ENCODE measurements at places on chromosomes 3 and 15.

DNA sequence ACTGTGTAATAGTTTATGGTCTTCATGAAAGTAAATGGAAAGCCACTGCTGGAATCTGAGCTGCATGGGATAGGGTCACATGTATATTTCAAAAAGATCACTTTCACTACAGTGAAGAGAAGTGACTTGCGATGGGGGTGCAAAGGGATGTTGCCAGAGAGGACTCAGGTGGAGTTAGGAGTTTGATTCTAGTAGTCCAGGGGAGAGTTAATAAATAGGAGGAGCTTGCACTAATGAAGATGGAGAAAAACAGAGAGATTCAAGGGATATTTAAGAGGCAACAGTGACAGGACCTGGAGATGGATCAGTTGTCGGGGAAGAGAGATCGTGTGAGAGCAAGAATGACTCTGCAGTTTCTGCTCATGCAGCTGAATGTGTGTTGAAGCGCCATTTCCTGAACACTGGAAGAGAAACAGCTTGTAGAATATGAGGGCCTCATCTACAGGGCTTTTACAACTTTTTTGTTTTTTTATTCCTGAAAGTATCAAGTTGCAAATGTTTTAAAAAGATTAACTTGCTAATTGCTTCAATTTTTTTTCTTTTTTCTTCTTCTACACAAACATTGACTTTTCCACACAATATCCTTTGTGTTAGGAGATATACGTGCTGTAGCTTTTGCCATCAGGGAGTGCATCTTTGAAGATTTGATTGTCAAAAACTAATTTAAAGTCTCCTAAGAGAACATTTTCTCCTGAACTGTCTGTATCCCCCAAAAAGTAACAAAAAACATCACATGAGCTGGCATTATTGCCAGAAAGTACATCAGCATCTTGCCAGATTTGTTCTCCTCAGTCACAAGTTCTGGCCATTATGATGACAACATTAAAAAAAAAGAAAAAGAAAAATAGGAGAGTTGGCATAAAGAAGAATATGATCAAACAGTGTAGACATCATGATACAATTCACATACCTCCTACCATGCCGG, 37.5 kb downstream of the SETMAR start:
- DNase-seq = no peak

GRCh38 chr3:40108643-40109042, 200.9 kb upstream of the EIF1B start:
- DNase-seq = no peak

- no peak for DNase-seq
These were observed 74.3 kb upstream of the SCN5A start for GRCh38 chr3:38723569-38724391.

DNA sequence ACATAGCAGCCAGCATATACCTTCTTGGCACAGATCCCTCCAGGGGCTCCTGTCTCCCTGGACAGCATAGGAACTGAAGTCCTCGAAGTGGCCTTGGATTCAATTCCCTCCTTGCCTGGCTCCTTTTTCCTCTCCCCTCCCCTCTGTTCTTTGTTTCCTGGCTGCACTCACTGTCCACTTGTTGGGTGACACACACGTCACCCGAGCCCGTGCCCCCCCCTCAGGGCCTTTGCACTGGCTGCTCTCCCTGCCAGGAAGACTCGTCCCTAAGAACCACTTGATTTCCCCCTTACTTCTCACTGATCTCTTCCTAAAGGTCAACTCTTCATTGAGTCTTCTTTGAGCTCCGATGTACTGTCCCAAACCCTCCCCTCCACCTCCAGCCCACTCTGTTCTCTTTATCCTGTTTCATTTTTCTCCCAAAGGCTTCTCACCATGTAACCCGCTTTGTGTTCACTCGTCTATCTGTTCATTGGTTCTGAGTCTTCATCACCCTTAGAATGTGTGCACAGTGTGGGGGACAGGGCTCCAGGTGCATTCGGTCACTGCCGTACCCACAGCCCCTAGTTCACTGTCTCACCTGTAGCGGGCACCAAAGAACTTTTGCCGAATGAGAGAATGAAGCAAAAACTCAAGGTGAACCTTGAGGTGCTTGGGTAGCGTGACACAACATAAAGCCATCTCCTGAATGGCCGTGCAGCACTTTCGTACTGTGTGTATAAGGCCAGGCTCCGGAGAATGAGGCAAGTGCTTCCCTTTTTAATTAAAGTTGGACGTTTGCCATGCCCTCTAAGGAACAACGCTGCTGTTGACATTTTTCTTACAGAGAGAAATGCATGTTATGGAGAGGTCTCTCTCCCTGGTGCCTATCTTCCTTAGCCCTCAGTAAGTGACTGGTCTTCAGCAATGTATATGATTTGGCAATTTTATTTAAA, 74.0 kb downstream of the CHRNA7 start:
- no peak for DNase-seq

DNA sequence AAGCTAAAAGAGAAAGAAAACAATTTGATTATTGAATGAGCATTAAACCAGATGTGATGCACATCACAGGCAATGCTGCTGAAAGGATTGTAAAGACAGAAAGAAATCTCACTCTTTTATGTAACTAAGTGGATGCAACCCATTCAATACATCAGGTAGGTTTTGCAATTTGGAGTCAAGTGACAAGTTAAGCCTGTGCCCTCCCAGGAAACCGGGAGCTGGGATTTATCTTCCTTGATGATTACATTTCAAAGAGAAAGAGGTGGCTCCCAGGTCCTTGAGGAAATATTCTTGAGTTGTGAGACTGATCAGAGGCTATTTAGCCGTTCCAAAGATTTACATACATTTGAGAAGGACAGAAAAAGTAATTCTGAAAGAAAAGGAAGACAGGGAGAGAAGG, 219.0 kb upstream of the PROK2 start:
- DNase-seq = no peak

DNA sequence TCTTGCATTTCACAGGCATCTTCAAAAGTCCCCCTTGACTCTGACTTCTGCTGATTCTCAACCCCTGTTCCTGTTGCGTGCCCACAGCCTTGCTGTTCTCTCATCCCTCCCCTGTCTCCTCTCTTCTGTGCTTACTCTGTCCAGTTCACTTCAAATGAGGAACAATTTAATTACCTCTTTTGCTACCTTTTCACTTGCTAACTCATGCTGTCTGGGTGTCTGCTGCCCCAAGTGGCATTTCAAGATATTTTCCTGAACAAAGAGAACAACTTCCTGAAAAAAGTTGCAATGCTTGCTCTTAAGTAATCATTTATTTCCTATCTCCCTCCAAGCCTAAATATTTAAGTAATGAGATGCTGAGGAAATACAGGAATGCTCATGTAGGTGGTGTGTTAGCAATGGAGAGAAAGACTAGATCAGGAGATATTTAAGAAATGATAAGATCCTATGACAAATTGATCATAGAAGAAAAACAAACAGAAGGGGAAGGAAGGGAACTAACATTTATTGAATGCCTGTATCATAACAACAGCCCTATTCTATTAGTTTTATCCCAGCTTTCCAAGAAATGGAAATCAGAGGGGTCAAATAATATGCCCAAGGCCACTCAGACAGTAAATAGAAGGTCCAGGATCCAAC, 42.2 kb downstream of the SV2B start:
- DNase-seq = no peak

DNA sequence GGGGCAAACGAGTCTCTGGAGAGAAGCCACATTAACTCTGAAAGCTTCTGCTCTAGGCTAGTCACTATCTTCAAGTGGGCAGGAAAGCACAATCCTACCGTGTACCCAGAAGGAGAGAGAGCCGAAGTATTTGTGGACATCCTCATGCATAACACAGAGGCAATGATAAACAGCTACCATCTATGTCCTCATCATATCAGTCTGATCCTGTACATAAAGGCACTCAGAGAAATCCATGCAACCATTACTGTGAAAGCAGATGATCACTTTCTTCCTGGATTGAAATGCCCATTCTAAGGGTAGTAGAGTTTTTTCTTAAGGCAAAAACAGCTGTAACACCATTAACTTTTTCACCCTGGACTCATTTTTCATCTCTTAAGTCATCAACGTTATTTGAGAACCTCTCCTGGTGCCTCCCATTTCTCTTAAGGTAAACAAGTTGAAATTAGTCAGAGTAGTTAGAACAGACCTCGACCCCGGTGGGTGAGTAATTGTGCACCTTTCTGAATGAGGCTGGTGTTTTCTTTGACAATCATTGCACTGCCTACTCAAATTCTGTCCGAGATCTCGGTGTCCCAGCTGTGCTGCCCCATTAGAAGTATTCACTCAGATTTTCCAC, 327.4 kb downstream of the SHQ1 start:
- no peak for DNase-seq

DNA sequence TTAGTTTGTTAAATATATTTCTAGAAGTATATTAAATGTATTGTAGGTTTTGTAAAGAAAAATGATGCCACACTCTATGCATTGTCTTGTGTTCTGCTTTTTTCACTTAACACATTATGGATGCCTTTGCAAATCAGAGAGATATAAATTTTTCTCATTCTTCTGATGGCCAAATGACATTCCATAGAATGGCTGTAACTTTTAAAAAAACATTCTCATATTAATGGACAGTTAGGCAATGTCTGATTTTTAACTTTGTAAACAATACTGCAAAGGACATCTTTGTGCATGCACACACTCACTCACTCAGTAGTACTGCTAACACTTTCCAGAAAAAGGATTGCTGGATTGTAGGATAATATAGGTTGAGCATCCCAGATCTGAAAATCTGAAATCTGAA, 195.9 kb downstream of the ITPR1 start:
- no peak for DNase-seq

- DNase-seq = no peak
These were observed 555.1 kb upstream of the NAALADL2 start for GRCh38 chr3:174303907-174304560.

- no peak for DNase-seq
These were observed 142.4 kb downstream of the TPRA1 start for GRCh38 chr3:127448161-127448561.

- no peak for DNase-seq
These were observed 57.6 kb downstream of the RAB11A start for GRCh38 chr15:65926899-65927298.

- peak; percentile 62 for DNase-seq
These were observed 112.9 kb downstream of the ADCY5 start for GRCh38 chr3:123336001-123336400.

GRCh38 chr3:49717959-49718857, 1.3 kb downstream of the AMIGO3 start:
- DNase-seq = peak; percentile 82

DNA sequence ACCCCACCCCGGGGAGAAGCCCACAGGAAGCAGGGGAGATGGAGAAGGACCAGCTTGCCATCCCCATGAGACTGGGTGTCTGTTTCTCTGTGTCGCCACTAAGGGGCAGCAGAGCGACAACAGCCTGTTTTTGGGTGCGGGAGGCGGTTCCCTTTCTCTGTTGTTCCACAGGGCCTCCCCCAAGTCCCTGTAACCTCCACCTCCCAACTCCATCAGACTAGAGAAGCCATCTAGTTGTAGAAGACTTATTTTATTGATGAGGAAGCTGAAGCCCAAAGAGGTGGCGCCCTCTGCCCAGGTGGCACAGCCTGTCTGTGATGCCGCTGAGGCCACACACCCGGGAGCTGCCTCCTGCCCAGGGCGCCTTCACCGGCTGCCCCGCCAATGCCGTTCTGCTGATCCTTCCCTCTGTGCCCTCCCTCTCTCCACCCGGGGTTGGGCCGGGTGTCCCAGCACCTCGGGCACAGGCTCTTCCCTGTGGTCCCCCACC, 3.9 kb upstream of the CCDC9B start:
- peak; percentile 84 for DNase-seq

DNA sequence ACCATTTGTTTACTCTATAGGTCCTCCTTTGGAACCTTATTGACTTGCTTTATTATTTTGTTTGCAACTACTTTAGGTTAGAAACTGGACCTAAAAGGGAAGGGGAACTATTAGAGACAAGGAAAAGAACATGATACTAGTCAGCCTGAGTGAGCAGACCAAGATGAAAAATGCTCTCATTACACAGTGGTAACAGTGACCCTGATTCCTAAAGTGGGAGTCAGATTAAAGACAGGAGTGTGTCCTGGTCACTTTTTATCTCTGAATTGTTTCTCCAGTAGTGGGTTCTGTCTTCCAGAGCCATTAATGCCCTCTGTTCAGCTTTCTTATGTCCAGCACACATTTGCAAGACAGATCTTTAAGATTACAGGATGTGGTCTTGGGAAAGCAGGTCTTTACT, 124.1 kb downstream of the TMEM108 start:
- DNase-seq = no peak

GRCh38 chr15:80823120-80823519, 44.0 kb downstream of the CEMIP start:
- no peak for DNase-seq
